Vagina (tissue), 2 donors: ENCODE measurements at places on chromosomes 6 and 20.

DNA sequence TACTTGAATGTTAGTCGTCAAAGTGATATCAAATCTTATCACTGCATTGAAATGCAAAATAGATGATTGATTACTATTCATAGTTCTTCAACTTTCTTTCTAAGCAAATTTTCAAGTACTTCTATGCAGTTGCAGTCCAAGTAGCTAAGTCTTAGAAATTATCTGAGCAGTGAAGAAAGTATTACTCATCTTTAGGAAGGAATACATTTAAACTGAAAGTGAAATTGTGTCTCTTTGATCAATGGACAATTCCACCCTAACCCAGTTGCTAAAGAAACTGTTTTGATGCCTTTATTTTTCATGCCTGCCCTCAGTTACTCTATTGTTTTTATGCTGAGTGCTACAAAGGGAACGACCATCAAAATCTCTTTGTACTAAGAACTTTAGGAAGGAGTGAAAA, 337.4 kb downstream of the GRIK2 start:
- no peaks in the 10 kb centered on the region for H3K27me3 ChIP-seq
- H3K4me3 ChIP-seq: no peak overlapping the region
- H3K4me1 ChIP-seq: no peaks in the 10 kb centered on the region
- H3K27ac ChIP-seq: no peak overlapping the region
- DNase-seq: no peak

- no peak for DNase-seq
- no peaks in the 10 kb centered on the region for H3K27me3 ChIP-seq
- H3K4me1 ChIP-seq: peaks cover 52% of the 10 kb centered on the region
- H3K36me3 ChIP-seq: no peaks in the 10 kb centered on the region
- no peak overlapping the region for H3K27ac ChIP-seq
These were observed 14.8 kb downstream of the DCBLD1 start for GRCh38 chr6:117497237-117497636.

GRCh38 chr6:49906526-49906925, 40.2 kb upstream of the CRISP1 start:
- no peak for DNase-seq
- no peak overlapping the region for H3K4me3 ChIP-seq
- no peak overlapping the region for H3K27ac ChIP-seq
- no peaks in the 10 kb centered on the region for H3K4me1 ChIP-seq
- no peaks in the 10 kb centered on the region for H3K27me3 ChIP-seq

DNA sequence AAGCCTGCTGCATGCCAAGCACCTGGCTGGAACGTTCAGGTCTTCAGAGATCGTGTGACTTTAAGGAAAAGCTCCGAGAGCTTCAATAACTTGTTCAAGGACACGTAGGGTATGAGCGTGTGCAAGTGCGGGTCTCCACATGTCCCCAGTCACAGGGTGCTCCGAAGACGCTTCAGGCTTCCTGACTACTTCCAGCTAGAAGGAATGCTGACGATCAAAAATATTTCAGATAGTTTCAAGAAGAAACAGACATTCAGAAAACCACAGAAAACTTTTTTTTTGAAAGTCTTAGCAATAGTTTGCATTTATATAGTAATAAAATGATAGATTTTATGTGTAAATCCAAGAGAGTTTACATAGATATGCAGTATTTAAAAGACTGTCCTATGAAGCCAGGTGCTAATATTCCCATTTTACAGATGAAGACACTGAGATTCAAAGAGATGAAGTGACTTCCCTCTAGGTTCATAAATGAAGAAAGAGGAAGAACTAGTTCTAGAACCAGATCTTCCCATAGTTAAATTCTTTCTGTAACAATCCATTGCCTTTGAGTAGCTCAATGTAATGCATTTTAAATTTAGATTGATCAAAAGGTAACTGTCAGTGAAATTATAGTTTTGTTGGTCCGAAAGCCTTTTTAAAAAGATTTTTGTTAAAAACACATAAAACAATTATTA, 247.6 kb downstream of the MYLK4 start:
- no peak overlapping the region for H3K27ac ChIP-seq
- H3K27me3 ChIP-seq: no peaks in the 10 kb centered on the region
- no peak overlapping the region for H3K4me3 ChIP-seq
- DNase-seq: no peak
- H3K36me3 ChIP-seq: no peaks in the 10 kb centered on the region

DNA sequence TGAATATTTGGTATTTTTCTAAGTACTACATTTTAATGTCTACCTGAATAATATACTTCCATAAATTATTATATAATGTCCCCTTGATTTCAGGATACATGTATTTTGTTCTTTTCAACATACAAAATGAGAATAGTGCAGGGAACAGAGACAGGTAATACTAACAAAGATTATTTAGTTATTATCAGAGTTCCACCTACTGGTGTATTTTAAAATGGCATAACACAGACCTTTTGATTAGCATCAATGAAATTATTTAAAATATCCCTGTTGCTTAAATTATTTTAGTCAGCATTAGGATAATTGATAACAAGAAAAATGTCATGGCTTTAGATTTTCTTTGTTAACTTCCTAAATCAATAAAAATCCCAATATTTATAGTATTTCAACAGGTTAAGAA, 184.0 kb downstream of the PRDM13 start:
- DNase-seq: no peak
- H3K4me1 ChIP-seq: no peaks in the 10 kb centered on the region
- H3K27ac ChIP-seq: no peak overlapping the region

- H3K4me1 ChIP-seq: peaks cover 27% of the 10 kb centered on the region
- H3K4me3 ChIP-seq: no peak overlapping the region
- no peak for DNase-seq
- no peaks in the 10 kb centered on the region for H3K36me3 ChIP-seq
These were observed 2.2 kb downstream of the KCNB1 start for GRCh38 chr20:49480236-49480635.

DNA sequence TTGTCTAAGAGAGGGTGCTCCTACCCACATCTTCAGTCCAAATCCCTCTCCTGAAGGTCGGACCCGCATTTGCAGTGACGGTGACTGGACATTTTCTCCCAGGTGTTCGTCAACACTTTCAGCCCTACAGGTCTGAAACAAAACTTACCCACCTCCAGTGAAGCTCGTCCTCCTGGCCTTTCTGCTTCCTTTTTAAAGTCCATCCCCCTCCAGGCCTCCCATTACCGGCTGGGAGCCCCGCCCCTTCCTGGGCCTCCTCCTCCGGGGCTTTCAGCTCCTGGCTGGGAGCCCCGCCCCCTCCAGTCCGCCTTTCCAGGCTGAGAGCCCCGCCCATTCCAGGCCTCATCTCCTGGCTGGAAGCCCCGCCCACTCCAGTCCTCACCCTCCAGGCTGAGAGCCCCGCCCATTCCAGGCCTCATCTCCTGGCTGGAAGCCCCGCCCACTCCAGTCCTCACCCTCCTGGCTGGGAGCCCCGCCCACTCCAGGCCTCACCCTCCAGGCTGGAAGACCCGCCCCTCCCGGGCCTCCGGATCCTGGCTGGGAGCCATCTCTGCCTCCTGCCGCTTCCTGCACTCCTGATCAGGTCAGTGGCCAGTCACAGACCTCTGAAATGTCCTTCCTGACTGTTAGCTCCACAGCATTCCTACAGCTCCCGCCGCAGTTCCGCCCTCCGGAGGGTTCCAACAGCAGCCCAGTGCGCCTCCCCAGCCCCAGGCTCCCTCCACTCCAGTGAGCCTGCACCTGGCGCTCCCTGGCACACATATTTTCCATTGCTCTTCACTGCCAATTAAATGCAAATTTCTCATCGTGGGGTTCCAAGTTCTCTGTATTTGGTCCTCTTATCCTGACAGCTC, 98.5 kb downstream of the LY86 start:
- H3K4me3 ChIP-seq: no peak overlapping the region
- H3K27ac ChIP-seq: peak overlapping the region; percentile 42
- no peaks in the 10 kb centered on the region for H3K27me3 ChIP-seq

- H3K36me3 ChIP-seq: no peaks in the 10 kb centered on the region
- no peaks in the 10 kb centered on the region for H3K27me3 ChIP-seq
- H3K4me1 ChIP-seq: no peaks in the 10 kb centered on the region
- H3K4me3 ChIP-seq: no peak overlapping the region
- no peak for DNase-seq
- H3K27ac ChIP-seq: no peak overlapping the region
These were observed 18.6 kb upstream of the CST9L start for GRCh38 chr20:23586735-23587525.

DNA sequence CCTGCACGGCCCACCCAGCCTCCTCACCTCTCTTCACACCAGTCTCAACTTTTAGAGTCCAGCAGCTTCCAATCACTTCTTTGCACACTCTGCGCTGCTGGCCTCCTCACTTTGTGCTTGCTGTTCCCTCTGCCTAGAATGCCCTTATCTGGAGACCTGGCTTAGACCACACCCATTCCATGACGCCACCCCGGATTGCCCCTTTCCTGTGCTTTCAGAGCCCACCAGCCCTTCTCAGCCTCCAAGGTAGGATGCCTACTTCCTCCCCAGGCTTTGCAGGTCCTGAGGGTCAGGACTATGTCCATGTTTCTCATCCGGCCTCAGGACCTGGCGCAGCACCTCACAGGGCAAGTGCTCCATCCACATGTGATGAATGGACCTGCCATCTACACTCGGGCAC, 27.0 kb upstream of the AVP start:
- no peak overlapping the region for H3K27ac ChIP-seq
- H3K4me3 ChIP-seq: no peak overlapping the region
- no peaks in the 10 kb centered on the region for H3K27me3 ChIP-seq
- H3K4me1 ChIP-seq: no peaks in the 10 kb centered on the region

GRCh38 chr6:113873043-113873667, 16.0 kb downstream of the MARCKS start:
- H3K36me3 ChIP-seq: no peaks in the 10 kb centered on the region
- H3K27me3 ChIP-seq: no peaks in the 10 kb centered on the region
- no peak for DNase-seq
- no peaks in the 10 kb centered on the region for H3K4me1 ChIP-seq
- H3K4me3 ChIP-seq: peak overlapping the region; percentile 23

DNA sequence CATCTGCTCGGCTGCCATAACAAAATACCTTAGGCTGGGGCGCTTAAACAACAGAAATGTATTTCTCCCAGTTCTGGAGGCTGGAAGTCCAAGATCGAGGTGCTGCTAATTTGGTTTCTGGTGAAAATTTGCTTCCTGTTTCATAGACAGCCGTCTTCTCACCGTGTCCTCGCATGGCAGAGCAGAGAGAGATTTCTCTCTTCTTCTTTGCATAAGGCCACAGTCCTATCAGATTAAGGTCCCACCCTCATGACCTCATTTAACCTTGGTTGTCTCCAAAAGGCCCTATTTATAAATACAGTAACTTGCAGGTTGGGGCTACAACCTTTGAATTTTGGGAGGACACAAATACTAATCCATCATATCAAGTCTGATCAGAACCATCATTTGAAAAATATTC, 544.3 kb downstream of the KIF16B start:
- H3K4me3 ChIP-seq: no peak overlapping the region
- no peaks in the 10 kb centered on the region for H3K36me3 ChIP-seq
- no peak for DNase-seq
- no peaks in the 10 kb centered on the region for H3K27me3 ChIP-seq
- no peak overlapping the region for H3K27ac ChIP-seq

- H3K27me3 ChIP-seq: no peaks in the 10 kb centered on the region
- no peak overlapping the region for H3K27ac ChIP-seq
- no peak for DNase-seq
- H3K36me3 ChIP-seq: no peaks in the 10 kb centered on the region
- H3K4me3 ChIP-seq: no peak overlapping the region
These were observed 259.2 kb downstream of the PRKN start for GRCh38 chr6:162468326-162468725.

GRCh38 chr6:35062676-35063574, 78.2 kb downstream of the TCP11 start:
- H3K4me1 ChIP-seq: peaks cover 1% of the 10 kb centered on the region
- no peak overlapping the region for H3K4me3 ChIP-seq
- H3K36me3 ChIP-seq: peaks cover 41% of the 10 kb centered on the region
- H3K27me3 ChIP-seq: no peaks in the 10 kb centered on the region
- DNase-seq: no peak
- no peak overlapping the region for H3K27ac ChIP-seq

- no peak overlapping the region for H3K4me3 ChIP-seq
- peaks cover 38% of the 10 kb centered on the region for H3K4me1 ChIP-seq
- peak overlapping the region; percentile 71 for H3K27ac ChIP-seq
- H3K36me3 ChIP-seq: no peaks in the 10 kb centered on the region
- H3K27me3 ChIP-seq: no peaks in the 10 kb centered on the region
These were observed 92.4 kb downstream of the DST start for GRCh38 chr6:56550301-56550700.

GRCh38 chr6:151012321-151013294, 147.1 kb downstream of the MTHFD1L start:
- no peak overlapping the region for H3K4me3 ChIP-seq
- H3K27me3 ChIP-seq: no peaks in the 10 kb centered on the region
- H3K4me1 ChIP-seq: no peaks in the 10 kb centered on the region
- H3K36me3 ChIP-seq: no peaks in the 10 kb centered on the region
- H3K27ac ChIP-seq: no peak overlapping the region
- no peak for DNase-seq

DNA sequence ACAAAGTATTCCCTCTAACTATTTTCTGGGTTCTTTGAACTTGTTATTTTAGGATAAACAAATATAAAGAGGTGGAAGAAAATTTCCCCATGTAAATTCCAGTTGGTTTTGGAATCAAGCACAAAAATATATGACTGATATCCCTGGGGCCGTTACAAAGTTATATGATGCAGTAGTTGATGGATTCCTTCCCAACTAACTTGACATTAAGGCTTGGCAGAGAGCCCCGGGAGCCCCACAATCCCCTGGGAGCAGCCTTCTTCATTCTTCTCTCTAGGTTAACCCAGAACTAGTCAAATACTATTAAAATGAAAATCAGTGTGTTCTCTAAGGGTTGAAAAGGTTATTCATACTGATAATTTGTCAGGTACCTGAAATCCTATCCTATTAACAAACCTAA, 508.9 kb upstream of the SOX4 start:
- DNase-seq: no peak
- no peaks in the 10 kb centered on the region for H3K4me1 ChIP-seq
- H3K4me3 ChIP-seq: no peak overlapping the region
- no peak overlapping the region for H3K27ac ChIP-seq

GRCh38 chr6:116326181-116326671, 44.5 kb upstream of the DSE start:
- H3K36me3 ChIP-seq: no peaks in the 10 kb centered on the region
- H3K27ac ChIP-seq: no peak overlapping the region
- H3K27me3 ChIP-seq: no peaks in the 10 kb centered on the region
- no peak overlapping the region for H3K4me3 ChIP-seq

DNA sequence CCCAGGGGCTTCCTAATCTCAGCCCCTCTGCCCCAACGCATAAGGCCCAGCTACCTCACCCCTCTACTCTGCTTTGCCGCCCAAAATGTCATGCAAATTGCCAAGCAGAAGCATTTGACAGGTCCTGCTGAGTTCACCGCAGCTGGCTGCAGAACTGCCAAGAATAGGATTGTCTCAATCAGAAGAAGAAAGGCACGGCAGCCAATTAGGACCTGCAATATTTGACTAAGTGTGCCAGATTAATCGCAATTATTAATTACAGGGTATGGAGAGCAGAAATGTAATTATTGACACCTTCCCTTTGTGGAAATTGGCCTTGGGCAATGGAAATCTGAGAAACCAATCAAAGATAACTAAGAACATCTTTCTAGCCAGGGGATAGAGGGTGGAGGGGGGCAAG, 318.6 kb downstream of the LRFN2 start:
- H3K4me3 ChIP-seq: no peak overlapping the region
- no peak for DNase-seq
- no peaks in the 10 kb centered on the region for H3K36me3 ChIP-seq
